ENCODE measurements at places on chromosomes 13 and 19.

DNA sequence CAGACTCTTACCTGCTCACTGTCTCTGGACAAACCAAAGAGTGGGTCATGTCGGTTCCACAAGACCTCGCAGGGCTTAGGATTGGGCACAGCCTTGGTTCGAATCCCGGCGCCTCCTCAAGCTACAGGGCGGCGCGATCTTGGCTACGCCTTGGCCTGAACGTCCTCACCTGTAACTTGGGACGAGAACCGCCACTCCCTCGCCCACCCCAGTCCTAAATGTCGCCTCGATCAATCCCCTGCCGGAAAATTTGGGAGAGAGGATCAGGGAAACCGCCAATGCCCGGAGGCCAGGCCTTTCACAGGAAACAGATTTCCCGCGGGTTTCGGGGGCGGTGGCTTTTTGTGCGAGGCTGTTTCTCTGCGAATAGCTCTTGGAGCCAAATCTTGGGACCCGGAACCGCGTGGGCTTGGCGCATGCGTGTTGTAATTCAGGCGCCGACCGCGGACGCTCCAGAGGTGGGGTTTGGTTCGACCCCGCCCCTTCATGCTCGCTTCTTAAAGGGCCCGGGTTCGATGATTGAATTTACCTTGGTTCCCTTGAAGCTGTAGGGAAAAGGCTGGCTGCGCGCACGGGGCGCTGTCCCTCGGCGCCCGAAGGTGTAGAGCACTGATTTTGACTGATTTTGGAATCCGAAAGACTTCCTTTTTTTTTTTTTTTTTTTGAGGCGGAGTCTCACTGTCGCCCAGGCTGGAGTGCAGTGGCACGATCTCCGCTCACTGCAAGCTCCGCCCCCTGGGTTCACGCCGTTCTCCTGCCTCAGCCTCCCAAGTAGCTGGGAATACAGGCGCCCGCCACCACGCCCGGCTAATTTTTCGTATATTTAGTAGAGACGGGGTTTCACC is at the start of gene NR2C2AP:
NR2C2AP (minus strand) TSS at position 403 of the 845 bp plus-strand sequence; CDS start at position 49, 354 bp downstream.
- peak; percentile 98 for DNase-seq

DNA sequence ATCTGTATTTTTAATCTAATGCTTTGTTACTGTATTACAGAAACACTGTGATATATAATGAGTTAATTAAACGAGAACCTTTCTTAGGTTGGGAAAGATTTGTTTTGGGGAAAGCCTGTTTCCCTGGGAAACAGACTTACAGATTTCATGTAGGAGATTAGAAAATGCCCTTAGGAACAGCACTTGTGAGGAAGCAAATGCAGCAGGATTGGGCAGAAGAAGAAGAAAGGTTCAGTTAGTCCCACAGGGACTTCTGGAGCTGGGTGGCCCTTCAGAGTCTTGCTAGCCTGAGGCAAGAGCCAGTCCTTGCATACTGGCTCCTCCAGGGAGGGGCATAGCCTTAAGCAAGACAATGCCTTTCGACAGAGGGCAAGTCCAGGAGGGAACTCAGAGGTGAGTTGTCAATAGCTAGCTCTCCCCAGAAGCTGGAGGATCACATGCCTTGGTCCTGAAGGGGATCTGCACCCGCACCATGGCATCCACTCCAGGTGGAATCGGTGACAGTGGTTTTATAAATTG is 36.8 kb downstream of the N4BP2L1 start:
- DNase-seq, result no peak

GRCh38 chr13:111384441-111385182 is 64.2 kb downstream of the TEX29 start:
- no peak for DNase-seq

DNA sequence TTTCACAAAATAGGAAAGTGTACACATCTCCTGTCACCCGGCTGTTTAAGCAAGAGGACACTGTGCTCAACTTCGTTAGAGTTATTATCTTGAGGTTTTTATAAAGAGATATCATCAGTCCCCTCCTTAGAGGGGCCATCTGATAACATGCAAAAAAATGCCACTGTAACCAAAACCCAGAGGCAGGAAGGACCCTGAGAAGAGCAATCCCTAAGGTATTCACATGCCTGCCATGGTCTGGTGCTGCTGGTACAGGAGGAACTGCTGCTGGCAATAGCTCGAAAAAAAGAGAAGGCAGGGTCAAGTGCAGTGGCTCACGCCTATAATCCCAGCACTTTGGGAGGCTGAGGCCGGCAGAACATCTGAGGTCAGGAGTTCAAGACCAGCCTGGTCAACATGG is 12.8 kb upstream of the CEACAM3 start:
- DNase-seq, result no peak

GRCh38 chr13:99871249-99871898 is 100.2 kb downstream of the ZIC5 start:
- no peak for DNase-seq

- no peak for DNase-seq
Measured at GRCh38 chr13:30802501-30802900, 67.2 kb downstream of the ALOX5AP start.

GRCh38 chr19:7393939-7394730 is 45.4 kb downstream of the ARHGEF18 start:
- no peak for DNase-seq

DNA sequence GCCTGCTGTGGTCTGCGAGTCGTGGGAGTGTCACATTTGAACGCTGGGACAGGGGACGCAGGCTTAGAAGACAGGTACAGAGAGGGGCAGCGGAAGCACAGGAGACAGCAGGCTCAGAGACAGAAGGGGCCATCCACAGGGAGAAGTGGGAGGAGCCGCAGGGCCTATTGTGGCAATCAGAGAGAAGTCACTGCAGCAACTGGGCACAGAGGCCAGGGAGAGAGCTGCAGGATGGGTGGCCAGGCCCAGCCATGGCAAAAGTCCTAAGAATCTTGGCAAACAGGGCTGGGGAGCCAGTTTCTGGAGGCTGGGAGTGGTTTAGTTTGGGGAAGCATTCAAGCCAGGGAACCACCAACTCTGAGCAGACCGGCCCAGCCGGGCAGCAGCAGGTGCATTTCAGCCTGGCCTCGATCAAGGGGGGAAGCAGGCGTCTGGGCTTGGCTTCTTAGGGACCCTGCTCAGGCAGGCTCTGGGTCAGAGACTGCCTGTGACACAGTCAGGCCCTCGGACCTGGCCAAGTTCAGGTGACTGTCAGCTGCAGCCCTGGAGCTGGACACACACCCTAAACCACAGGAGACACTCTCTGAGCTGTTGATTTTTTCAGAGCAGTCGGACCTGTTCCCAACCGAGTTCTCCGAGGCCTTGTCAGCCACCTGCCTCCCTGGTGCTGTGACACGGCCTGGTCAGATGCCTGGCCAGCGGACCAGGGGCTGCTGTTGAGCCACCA is 11.8 kb downstream of the SH3GL1 start:
- DNase-seq, result no peak

DNA sequence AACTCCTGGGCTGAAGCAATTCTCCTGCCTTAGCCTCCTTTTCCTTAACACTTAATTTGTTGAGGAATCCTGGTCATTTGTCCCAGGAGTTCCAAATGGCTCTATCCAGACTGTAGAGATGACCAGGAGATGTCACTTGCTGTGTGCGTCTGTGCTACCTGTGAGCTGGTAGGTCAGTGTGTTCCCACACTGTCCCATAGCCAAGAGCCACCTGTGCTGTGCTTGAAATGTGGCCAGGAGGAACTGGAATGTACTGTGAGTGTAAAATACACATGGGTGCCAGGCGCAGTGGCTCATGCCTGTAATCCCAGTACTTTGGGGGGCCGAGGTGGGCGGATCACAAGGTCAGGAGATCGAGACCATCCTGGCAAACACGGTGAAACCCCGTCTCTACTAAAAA is 29.4 kb upstream of the KDM4B start:
- no peak for DNase-seq

DNA sequence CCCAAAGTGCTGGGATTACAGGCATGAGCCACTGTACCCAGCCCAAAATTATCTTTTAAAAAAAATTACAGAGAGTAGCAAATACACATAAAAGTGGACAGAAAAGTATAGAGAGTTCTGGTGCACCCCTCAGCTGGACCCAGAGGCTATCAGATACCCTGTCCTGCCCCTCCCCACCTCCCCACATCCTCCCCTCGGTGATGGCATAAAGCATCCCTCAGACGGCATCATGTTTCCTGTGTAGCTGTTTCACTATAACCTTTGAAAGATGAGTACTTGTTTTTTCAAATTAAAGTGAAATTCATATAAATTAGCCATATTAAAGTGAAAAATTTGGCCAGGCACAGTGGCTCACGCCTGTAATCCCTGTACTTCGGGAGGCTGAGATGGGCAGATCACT is 20.1 kb downstream of the SLC27A1 start:
- no peak for DNase-seq

- no peak for DNase-seq
Measured at GRCh38 chr13:73782450-73783449, 351.5 kb downstream of the KLF12 start.
